Spinal cord (tissue), 10 donors: ENCODE measurements at places on chromosomes 7 and 10. TPM values are rescaled to one million over a fixed set of nuclear protein-coding genes. Genes with fewer than 3 reads are reported as not detected.

The UCN3 gene
- 1.1 TPM for polyA plus RNA-seq

The TMEM26 gene
- 1.9 TPM for polyA plus RNA-seq

The TMEM184A gene
- 0.74 TPM for polyA plus RNA-seq

The GNAI1 gene
- 94.2 TPM for polyA plus RNA-seq

The ARHGEF35 gene
- polyA plus RNA-seq: 0.89 TPM

The ANXA8 gene
- polyA plus RNA-seq: not detected

The ACADSB gene
- polyA plus RNA-seq: 17.2 TPM

The MMD2 gene
- 43.6 TPM for polyA plus RNA-seq

The TRIM73 gene
- polyA plus RNA-seq: 5.1 TPM

The SGMS1 gene
- polyA plus RNA-seq: 24.5 TPM

The RADIL gene
- polyA plus RNA-seq: 18.9 TPM

The VWDE gene
- 1.5 TPM for polyA plus RNA-seq

The C10orf62 gene
- not detected for polyA plus RNA-seq

The SPOCK2 gene
- polyA plus RNA-seq: 294 TPM

The PRR15 gene
- 0.38 TPM for polyA plus RNA-seq

The HOXA2 gene
- polyA plus RNA-seq: 17.9 TPM

The HMX2 gene
- 0.68 TPM for polyA plus RNA-seq

The MYOZ1 gene
- 2.2 TPM for polyA plus RNA-seq

The IQUB gene
- 3.2 TPM for polyA plus RNA-seq

The PPP1R17 gene
- polyA plus RNA-seq: 2.7 TPM

The GSTO2 gene
- polyA plus RNA-seq: 4.4 TPM

The FEZF1 gene
- polyA plus RNA-seq: not detected

The AKR1C4 gene
- not detected for polyA plus RNA-seq

The OPN4 gene
- polyA plus RNA-seq: 0.17 TPM

The SLC37A3 gene
- polyA plus RNA-seq: 43.7 TPM

The OTUD1 gene
- polyA plus RNA-seq: 9.8 TPM

The GHRHR gene
- 5.2 TPM for polyA plus RNA-seq

The PLPP4 gene
- polyA plus RNA-seq: 34.7 TPM

The SEM1 gene
- polyA plus RNA-seq: 136 TPM

The TLX1 gene
- not detected for polyA plus RNA-seq

The AOC1 gene
- polyA plus RNA-seq: 0.78 TPM
